ENCODE measurements at places on chromosomes 5 and 9.

DNA sequence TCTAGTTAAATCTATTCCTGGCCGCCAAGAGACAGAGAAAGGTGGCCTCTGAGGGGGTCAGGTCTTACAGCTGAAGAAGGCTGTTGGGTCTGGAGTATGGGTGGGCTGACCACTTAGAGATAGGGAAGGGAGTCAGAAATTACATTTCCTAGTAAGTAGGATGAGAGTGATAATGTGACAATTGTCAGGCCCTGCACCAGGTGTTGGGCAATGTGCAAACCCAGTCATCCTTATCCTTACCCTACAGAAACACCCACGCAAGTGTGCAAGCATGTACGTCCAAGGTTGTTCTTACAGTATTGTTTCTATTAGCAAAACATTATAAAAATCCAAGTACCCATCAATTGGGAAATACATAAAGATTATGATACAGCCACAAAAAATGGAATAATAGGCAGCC is 9.5 kb downstream of the SPAAR start:
- no peak for DNase-seq

DNA sequence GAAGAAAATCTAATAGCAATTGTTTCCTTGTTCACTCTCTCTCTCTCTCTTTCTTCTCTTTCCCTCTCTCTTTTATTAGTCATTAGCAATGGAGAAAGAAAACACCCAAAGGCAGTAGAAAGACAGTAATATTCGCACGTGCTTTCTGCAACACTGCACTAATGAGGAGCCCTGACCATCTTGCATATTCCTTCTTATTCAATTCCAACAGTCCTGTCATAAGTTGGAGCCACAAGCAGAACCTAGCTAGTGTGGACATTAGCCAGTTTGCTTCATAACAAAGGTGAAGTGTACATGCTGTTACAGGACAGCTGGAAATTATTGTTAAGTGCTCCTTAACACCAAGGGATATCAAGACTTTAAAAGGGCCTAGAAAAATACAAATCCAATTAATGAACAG is 63.4 kb downstream of the TRIM32 start:
- no peak for DNase-seq

DNA sequence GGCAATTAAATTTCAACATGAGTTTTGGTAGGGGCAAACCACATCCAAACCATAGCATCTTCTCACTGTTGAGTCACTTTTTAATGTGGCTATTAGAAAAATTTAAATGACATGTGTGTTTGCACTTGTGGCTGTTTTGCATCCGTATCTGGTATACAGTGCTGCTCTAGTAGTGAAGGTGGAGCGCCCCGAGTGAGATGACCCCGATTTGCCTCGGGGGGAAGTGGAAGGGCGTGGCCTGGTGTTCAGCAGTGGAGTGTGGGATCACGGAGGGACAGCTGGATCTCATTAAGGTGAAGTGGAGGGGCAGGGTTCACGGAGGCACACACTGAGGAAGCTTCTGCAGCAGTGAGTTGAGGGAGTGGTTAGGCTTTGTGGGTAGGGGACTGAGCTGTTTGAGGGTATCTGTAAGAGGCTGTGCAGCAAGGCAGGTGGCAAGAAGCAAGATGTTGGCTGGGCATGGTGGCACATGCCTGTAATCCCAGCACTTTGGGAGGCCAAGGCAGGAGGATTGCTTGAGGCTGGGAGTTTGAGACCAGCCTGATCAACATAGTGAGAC is 6.2 kb upstream of the GMCL2 start:
- no peak for DNase-seq

DNA sequence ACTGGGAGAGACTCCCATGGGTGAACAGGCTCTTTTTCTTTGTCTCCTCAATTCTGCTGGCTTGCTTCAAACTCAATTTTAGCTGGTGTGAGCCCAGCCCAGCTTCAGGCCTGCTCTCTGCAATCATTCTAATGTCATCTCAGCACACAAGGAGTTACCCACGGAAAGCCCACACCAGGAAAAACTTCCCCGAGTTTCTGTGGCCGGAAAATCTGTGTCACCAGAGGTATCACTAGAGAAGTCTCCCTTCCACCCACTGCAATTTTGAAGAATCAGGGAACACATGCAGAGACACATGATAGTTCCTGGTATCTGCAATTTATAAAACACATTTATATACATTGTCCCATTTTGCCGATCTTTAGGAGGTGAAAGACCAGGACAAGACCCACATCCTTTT is 13.5 kb upstream of the NDFIP1 start:
- DNase-seq, result no peak

DNA sequence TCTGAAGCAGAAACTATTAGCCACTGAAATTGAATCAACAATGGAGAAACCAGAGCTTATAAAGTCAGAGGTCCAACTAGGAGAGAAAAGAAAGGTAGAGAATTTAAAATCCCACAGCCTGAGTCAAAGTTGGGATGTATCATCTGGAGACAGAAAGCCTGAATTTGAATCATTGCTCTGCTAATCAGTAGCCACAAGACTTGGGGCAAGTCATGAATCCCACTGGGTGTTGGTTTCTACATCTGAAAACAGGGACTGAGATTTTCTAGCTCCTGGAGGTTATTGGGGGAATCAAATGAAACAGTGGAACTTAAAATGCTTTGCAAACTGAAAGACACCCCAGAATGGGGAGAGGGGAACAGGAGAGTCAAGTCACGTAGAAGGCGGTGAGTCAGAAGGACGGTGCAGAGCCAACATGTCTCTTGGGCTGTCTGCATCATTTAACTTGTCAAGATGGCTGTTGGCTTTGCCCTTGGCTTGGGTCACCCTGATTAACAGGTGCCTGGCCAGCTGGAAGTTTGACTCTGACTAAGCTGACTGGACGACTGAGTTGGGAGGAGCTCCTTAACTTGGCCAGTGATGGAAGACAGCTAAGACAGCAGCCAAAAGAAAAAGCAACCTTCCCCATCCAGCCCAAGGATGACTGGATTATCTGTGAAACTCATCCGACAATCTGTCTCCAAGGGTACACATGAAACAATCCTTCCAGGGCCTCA is 60.6 kb upstream of the ADRA1B start:
- DNase-seq, result no peak

DNA sequence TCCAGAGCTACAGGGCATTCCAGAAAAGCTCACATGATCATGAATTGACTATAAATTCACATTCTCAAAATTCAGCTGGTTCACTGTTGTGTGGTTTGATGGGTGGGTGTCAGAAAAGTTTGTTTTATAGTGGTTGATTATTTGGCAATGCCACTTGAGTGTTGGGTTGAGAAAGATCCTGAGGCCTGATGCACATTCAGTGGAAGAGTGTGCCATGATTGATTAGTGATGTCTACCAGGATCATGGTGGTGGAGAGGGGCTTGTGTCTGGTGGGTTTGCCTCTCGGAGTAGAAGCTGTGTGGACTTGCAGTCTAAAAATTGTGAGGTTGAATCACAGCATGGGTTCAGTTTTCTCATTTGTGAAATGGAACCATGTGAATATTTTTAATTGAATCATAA is 2.0 kb downstream of the NDUFS6 start:
- DNase-seq, result no peak

DNA sequence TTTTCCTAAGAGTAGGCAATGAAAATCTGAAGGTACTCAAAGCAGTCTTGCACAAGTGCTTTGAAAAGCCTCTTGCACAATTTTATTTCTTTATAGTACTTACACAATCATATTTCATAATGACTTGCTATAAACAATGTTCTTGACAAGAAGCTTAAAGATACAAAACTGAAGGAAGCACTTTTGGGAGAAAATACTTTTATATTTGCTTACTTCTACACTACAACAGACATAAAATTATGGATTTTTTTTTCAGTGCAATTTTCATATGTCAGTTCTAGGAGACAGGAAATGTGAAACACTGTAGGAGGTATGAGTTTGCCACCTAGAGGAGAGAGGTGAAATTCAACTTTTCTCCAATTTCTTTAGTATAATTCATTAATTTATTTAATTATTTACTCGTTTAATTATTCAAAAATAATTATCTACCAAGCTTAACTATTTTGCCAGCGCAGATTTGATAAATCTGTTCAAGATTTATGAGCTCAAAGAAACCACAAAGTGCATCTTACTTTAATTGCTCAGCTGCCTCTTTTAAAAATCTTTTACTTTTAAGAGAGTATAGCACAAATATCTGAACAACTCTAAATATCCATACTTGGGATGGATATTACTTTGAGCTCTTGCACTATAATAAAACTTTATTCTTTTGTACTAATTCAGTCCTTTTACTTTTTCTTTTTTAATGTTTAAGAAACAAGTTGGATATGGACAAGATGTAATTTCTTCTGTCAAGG is 29.0 kb upstream of the CDKN2B start:
- no peak for DNase-seq

DNA sequence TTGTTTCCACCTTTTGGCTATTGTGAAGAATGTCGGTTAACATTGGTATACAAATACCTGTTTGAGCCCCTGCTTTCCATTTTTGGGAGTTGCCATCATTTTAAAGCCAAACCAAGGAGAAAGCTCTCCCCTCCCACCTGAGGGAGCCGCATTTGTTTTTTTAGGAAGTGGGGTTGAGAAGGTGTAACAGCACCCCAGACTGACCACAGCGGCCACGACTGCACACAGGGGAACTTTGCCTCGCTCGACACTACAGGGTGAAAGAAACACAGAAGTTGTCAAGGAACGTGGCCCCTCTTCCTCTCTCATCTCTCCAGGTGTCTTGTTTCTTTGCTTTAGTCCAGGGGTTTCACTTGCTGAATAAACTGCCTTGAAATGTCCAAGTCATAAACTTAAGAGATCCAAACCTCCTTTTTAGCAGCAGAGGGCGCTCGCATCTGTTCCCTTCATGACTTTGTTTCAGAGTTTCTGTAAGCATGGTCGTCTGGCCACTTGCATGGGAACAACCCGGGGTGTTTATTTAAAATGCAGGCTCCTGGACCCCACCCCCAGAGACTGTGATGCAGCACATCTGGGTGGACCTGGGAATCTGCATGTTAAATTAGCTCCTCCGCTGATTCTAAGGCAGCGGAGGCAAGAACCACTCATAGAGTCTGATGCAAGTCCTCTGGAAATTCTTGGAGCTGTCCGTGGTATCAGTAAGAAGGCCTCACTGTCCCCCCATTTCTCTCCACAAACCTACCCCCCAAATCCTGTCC is 2.1 kb upstream of the TTLL11 start:
- peak; percentile 47 for DNase-seq

DNA sequence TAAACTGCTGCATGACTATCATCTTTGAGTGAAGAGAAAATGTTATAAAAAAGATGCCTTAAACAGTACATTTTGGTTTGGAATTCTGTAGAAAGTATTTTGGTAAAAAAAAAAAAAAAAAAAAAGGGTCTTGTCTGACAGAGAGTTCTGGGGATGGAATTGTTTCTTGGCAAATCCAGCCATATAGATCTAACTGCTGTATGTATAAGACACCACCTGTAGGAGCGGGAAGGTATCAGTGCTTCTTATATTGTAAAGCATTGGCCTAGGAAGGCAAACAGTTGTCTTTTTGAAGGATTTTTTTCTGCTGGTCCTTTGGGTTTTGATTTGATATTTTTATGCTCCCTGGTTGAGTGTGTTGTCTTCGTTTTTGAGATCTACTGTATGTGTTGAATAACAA is 2.8 kb downstream of the PURA start:
- DNase-seq, result no peak

DNA sequence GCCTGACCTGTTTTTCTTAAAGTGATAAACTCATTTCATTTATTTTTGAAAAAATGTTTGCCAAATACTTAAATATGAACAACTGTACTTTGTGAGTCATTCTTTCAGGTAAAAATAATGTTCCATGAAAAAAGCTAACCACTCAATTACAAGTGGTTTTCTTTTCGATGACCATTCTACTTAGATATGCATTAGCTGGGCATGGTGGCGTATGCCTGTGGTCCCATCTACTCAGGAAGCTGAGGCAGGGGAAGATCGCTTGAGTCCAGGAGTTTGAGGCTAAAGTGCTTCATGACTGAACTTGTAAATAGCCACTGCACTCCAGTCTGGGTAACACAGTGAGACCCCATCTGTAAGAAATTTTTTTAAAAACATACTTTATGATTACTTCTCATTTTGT is 4.0 kb upstream of the WDR70 start:
- peak; percentile 31 for DNase-seq

GRCh38 chr9:127053057-127053821 is 69.2 kb downstream of the ANGPTL2 start:
- DNase-seq, result no peak

GRCh38 chr9:98545021-98545420 is 163.7 kb downstream of the GABBR2 start:
- DNase-seq, result no peak

DNA sequence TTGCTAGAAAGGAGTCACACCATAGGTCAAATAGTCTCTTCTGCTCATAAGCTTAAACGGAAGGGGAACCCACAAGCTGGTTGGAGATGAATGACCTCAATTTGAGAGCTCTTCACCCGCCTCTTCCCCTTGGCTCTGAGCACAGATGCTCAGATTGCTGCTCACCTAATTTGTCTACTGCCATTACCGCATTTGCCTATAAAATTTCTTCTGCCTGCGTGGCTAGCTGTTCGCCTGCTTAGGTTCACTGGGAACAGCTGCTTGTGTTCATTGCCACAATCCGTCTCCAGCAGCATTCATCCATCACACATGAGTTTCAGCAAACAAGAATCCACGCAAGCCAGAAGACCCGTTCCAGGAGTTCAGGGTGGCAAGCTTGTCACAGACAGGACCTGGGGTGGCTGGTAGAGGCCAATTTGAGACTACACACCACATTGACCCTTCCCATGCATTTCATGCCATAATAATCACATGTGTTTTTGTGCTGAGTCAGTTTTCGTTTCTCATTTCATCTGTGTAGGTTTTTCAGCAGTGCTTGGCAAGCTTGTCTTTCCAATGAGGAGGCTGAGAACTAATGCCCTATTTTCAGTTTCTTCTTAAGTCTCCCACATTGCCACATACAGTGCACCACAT is 50.2 kb upstream of the DNAH5 start:
- DNase-seq, result no peak

DNA sequence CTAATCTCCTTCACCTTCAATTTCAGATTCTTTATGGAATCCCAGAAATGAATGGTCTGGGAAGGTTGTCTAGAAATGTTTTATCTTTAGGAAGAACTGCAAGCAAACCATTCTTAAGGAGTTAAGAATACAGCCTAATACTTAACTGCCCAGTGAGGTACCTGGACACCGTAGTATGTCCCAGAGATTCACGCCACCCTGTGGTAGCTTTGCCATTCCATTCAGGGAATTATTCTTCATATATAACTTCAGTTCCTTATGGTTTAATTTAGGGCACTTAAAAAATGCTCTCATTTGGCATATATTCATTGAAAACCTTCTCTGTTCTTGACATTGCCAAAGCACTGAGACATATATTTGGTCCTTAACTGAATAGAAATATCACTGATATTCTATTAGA is 49.7 kb downstream of the ACTBL2 start:
- no peak for DNase-seq

DNA sequence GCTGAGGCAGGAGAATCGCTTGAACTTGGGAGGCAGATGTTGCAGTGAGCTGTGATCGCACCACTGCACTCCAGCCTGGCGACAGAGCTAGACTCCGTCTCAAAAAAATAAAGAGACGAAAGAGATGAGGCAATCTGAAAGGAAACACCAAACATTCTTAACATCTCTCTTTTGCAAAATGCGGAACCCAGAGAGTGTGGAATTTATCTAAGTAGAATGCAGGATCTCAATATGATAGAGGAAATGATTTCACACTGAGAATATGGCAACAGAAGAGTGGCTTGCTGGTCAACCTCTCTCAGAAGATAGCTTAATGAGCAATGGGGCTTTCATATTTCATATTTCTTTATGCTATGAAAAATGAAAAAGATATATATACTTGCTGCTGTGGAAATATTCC is 33.4 kb upstream of the PCA3 start:
- DNase-seq, result no peak

All from HT1080 (cell line).